Omental fat pad (tissue), 4 donors: ENCODE measurements at places on chromosomes 3 and 15.

GRCh38 chr3:104909198-104909597 is 457.5 kb upstream of the ALCAM start:
- no peak for DNase-seq

DNA sequence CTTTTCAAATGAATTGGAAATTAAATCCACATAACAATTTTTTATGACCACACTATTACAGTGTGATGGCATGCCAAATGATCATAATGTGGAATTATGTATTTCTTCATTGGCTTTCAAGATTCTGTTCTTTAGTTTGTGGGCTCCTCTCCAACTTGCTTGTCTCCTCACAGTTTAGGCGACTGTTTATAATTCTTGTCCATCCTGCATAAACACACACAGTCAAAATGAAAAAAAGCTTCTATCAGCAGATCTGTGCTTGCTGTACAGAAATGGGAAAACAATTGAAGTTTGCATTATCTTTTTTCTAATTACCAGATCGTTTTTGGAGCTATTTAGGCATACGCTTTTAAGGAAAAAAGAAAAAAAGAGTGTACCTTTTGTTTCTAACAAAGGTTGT is 37.0 kb downstream of the OPA1 start:
- DNase-seq: no peak

- DNase-seq: no peak
Measured at GRCh38 chr3:63764511-63764910, 54.6 kb upstream of the C3orf49 start.

GRCh38 chr3:186207515-186207914 is 98.6 kb upstream of the ETV5 start:
- DNase-seq: no peak

DNA sequence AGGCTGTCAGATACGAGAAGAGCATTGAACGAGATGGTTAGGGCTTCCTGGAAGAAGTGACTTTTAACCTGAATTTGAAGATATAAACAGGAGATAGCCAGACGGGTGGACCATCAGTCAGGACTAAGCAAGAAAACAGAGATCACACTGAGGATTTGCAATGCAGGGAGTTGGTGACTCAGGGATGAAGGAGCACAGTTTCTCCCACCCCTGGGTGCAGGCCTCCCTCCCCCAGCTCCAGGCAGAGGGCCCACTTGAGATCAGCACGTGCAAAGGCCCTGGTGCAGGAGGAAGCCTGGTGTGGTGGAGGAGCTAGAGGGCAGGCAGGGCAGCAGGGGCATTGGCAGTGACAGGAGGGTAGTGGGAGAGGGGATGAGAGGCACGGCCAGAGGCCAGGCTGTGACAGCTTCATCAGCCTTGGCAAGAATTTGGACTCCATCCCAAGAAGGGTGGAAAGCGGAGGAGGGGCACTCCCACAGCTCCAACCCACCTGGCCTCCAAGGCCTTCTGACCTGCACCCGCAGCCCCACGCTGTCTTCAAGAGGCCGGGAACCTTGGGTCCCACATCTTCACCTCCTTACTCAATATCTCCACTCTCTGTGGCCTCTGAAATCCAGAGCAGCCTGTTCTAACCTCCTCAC is 8.7 kb upstream of the PCSK6 start:
- no peak for DNase-seq

DNA sequence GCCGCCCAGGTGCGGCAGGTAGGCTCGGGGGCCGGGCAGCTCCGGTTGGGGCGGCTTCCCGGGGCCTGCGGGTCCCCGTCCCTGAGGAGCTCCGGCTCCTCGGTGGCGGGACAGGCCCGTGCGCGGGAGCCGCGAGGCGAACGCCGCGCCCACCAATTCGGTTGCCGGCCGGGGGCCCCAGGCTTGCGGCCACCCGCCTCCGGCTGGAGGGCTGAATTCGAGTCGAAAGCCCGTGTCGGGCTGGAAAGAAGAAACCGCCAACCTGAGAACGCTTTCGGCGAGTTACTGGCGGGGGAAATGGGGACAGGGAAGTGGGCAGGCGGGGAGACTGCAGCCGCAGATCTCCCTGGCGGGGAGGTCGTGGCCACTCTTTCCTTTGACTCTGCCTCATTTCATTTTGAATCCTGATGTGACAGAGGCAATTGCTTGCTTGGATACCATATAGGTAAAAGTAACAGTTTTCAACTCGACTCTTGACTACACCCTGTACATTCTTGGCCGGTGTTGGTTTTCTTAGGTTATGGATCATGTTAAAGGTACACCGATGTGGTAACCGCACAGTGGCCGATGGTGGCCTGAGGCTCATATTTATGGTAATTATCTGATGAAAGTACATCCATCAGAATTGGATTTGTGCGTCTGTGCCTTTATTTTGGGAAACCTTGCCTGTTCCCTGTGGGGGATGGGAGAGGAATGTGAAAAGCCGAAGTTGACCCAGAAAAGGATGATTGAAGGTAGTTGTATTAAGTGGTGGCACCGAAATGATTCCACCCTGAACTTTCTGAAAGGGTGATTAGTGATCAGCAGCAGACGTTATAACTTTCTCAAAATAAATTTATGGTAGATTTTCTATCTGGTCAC is 1.7 kb downstream of the B3GNT5 start:
- no peak for DNase-seq

- no peak for DNase-seq
Measured at GRCh38 chr15:74045636-74046274, 36.6 kb downstream of the GOLGA6A start.

DNA sequence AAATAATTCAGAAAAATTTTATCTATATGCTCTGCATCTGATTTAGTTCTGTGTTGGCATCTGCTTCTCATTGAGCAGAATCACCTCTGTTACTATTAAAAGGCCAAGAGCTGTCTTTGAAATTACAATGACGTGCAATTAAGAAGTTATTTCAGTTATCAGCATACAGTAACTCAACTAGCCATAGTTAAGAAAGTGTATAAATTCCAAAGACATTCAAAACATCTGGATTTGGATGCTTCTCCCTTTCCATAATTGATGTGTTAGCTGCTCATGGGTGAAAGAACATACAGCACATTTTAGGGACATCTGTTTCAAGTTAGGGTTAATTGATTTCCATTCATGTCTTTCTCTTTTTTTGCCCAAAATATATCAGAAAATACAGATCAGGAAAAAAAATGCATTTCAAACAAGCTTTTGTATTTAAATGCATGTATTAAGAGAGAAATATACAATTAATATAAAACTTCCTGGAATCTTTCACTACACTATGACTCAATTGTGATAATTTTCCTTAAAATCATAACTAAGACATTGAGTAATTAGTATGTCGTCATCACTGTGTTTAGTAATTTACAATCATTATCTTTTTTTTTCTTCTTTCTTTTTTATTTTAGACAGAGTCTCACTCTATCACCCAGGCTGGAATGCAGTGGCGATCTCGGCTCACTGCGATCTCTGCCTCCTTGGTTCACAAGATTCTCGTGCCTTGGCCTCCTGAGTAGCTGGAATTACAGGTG is 82.7 kb upstream of the MBNL1 start:
- DNase-seq: no peak

- no peak for DNase-seq
Measured at GRCh38 chr3:48142316-48142870, 45.8 kb downstream of the CDC25A start.

- no peak for DNase-seq
Measured at GRCh38 chr3:194327218-194328052, 23.7 kb downstream of the CPN2 start.

DNA sequence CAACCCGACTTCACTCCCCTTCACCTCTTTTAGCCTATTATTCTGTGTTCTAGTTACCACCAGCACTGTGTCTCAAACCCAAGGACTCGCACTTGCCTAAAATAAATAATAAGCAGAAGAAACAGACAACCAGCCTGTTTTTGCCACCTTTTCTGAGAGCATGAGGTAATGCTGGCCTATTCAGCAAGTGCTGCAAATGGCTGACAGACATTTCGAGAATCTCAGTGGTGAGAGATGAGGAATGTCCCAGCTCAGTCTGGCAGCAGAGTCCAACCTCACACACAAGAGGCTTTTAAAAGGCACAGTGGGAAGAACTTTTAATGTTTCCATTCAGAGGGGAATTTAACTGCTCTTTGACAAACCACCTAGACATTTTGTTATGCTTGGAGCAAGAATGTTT is 143.3 kb upstream of the GMNC start:
- no peak for DNase-seq

DNA sequence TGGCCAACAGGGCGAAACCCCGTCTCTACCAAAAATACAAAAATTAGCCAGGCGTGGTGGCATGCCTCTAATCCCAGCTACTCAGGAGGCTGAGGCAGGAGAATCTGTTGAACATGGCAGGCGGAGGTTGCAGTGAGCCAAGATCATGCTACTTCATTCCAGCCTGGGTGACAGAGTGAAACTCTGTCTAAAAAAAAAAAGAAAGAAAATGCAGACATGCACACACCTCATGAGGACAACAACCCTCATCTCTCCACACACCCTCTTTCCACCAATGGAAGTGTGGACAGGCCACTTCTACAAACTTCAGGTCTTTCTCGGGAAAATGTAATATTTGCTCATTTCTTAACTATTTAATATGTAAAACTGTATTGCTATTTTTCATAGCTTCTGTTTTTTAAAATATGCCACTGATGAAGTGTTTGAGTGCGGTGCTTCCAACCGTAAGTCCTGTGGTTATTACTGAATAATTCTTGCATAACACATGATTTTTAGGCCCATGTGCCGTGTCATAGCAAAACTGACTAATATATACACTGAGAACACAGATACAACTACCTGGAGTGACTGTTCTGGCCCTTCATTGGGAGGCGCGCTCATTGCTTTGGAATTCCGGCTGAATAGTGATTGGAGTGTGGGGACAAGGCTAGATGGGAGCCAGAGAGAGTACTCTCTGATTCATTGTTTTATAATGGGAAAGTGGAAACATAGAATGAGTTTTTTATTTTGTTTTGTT is 23.1 kb downstream of the LRRC31 start:
- DNase-seq: no peak
